Temporal lobe (tissue), 4 donors: ENCODE measurements at places on chromosomes 13 and 19. TPM values are rescaled to one million over a fixed set of nuclear protein-coding genes. Genes with fewer than 3 reads are reported as not detected.

The EFNB2 gene
- 73.0 TPM for total RNA-seq

The POGLUT2 gene
- 7.9 TPM for total RNA-seq

The KLHL1 gene
- total RNA-seq = 69.3 TPM

The GPR183 gene
- total RNA-seq = 0.98 TPM
